ENCODE measurements at places on chromosomes 7 and 10. TPM values are rescaled to one million over a fixed set of nuclear protein-coding genes. Genes with fewer than 3 reads are reported as not detected.

DNA sequence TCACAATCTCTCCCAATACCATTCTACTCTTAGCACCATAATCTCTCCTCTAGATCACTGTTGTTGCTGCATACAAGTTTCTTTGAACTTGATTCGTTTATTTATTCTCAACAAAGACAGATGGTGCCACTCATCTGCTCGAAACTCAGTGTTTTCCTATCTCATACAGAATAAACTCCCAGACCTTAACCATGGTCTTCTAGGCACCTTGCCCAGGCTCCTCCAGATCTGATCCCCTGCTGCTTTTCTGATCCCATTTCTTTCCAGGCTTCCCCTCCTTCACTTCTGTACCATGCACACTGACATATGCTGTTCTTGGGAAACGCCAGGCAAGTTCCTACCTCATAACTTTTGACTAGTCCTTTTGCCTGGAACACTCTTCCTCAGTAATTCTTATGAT is 645.7 kb downstream of the DNAJB9 start:
- no peak for DNase-seq

DNA sequence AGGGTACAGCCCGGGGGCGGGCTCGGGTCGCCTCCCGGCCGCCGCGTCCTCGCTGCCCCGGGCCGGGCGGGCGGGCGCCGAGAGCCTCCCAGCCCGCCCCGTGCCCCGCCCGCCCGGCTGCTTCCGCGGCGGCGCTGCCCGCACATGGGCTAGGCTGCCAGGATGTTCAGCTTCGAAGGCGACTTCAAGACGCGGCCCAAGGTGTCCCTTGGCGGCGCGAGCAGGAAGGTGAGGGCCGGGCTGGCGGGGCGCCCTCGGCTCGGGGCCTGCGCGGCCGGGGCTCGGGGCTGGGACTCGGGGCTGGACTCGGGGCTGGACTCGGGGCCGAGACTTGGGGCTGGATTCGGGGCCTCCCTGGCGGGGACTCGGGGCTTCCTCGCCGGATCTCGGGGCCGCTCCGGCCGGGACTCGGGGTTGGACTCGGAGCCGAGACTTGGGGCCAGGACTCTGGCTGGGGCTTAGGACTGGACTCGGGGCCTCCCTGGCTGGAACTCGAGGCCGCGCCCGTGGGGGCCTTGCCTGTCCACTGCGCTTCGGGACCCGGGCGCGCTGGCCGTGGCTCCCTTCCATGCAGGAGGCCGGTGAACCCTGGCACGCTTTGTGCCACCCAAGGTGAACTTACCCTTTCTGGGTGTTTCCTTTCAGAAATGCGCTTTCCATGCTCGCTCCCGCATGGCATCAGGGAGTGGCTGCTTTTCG is 534 bp downstream of the UBE3C start:
- DNase-seq, result no peak

GRCh38 chr7:155930061-155930460 is 117.8 kb upstream of the SHH start:
- DNase-seq, result no peak

DNA sequence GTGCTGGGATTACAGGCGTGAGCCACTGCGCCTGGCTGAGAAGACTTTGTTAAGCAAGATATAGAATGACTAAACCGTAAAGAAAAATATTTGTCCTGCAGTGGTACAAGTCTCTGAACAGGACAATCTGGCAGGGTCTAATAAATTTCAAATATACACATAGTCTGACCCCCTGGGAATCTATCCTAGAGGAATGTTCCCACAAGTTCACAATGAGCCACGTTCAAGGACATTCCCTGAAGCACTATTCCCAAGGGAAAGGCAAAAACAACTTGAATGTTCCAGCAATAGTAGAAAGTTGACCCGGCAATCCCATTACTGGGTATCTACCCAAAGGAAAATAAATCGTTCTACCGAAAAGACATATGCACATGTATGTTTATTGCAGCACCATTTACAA is 82.0 kb downstream of the HIP1 start:
- DNase-seq, result no peak

DNA sequence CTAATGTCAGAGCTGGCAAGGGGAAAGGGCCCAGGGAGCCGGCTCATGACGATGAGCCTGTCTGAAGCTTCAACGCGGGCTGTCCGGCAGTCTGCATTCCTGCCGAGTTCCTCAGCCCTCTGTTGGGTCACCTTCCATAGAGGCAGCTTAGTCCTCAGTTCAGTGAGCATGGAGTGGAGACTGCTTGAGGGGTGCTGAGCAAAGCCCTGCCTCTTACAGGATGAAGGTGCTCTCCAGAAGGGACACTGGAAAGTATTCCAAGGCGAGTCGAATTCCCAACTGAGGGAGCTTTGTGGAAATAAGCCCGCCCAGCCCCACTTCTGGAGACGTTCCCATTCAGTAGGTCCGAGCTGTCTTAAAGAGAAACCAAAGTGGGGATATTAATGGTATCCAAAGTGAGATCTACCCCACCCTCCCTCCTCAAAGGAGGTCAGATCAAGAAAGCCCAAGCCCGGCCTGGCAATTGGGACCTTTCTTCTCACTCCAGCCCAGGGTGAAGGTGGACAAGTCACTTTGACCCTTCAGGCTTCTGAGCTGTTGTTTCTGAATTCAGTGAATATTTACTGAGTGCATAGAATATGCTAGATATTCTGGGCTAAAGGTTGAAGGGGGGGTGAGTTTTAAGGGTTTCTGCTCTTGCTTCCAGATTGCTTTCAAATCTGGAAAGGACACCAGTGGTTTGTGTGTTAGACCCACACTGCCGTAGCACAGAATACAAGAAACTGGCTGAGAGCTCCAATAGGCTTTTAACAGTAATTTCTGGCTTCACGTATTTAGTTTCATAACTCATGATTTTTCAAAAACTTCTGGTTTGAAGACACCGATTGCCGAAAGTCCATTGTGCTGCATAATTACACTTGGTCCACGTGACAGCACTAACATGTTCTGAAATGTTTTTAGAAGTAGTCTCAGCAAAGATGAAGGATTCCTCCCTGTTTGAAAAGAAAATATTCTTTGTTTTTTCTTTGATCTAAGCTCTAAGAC is 3.5 kb downstream of the EGFR start:
- no peak for DNase-seq

DNA sequence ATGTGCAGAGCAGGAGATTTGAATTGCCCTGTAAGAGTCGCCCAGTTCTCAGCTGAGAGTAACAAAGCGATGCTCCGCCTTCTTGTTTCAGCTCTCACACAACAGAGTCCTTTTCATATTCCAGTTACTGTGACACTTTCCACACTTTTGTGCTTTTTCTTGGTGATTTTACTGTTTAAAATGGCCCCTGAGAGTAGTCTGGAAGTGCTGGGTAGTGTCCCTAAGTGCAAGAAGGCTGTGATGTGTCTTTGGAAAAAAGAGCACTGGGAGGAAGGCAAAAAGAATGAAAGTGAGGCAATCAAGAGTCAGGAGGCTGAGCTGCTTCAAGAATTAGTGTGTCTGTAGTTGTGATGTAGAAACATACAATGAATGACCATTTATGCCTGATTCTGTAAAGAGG is 201.2 kb upstream of the SEMA3E start:
- DNase-seq, result no peak

DNA sequence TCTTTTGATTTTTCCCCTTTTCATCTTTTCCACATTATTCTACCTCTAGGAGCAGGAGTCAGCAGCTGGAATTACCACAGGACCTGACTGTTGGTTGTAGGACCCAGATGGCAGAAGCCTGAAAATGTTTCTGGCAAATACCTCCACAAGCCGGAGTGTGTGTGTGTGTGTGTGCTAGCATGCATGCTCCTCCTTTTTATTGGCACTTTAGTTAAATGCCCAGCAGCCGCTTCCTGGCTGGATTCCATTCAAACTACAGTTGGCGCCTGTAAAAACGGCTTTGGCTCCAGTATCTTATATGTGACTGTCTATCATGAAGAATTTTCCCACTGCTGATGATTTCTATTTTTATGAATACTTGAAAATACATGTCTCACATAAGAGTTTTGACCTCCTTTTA is 319.7 kb upstream of the SP4 start:
- DNase-seq, result peak; percentile 23

GRCh38 chr10:101725296-101726114 is 30.5 kb upstream of the FBXW4 start:
- peak; percentile 25 for DNase-seq

The PPP1R3C gene
- 134 TPM for polyA plus RNA-seq

The LAMB4 gene
- polyA plus RNA-seq, result 0.70 TPM

The CYP26C1 gene
- not detected for polyA plus RNA-seq

The CFAP69 gene
- 1.9 TPM for polyA plus RNA-seq

The PCLO gene
- polyA plus RNA-seq, result 0.28 TPM

The ZNF804B gene
- polyA plus RNA-seq, result not detected

The PVRIG gene
- polyA plus RNA-seq, result 10.1 TPM

The GNG11 gene
- 24.7 TPM for polyA plus RNA-seq

Measured in hindlimb muscle (tissue), 1 donor.